ENCODE measurements at places on chromosomes 7 and 10.
A peak's percentile ranks its signal among the peaks of the same experiment; 100 is the strongest.

DNA sequence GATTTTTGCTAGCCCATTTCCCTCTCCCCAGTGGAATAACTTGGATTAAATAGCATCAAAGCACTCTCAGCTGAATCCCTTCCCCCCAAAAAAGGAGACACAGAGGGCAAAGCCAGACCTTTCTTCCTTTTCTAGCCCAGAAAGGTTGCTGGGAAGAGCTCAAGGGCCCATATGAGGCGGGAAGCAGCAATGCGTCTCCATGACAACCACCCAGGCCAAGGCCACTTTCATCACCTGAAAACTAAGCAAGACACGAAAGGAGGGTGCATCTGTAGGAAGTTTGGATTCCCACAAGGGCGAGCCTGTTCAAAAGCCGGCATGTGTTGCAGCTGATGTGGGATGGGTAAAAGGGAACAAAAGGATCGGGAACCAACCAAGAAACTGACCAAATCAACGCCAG lies 229.1 kb downstream of the PLXNA4 start:
- peak; percentile 45 for DNase-seq

GRCh38 chr7:27151931-27152815 lies at the start of gene HOXA3:
Gene HOXA3 (minus strand): TSS chr7:27152583. CDS start chr7:27110640, 41,943 bp downstream.
- DNase-seq: no peak

GRCh38 chr10:89296220-89296648 lies 5.6 kb upstream of the IFIT2 start:
- DNase-seq: no peak

- DNase-seq: peak; percentile 55
These were observed 739 bp upstream of the MEST start for GRCh38 chr7:130490888-130491804.

DNA sequence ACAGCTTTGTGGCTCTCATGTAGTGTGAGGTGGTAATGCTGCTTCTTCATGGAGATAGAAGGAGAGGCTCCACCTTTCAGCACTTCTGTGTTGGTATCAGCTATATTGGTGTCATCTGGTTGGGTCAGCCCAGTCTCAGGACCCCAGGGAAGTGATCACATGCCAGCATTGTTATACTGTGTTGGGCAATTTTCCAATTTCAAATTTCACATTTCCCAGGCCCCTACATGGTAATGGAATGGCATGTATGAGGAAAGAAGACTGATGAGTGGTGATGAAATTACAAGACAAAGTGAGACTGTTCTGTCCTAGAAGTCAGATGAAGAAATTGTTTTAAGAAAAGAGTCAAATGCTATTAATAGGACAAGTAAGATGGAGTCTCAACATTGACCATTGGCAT lies 3.7 kb upstream of the AKR1C3 start:
- no peak for DNase-seq

- DNase-seq: peak; percentile 83
These were observed 498 bp downstream of the RHOBTB1 start for GRCh38 chr10:60943316-60944057.

- DNase-seq: no peak
These were observed 46.1 kb upstream of the MTPN start for GRCh38 chr7:136023134-136023869.

DNA sequence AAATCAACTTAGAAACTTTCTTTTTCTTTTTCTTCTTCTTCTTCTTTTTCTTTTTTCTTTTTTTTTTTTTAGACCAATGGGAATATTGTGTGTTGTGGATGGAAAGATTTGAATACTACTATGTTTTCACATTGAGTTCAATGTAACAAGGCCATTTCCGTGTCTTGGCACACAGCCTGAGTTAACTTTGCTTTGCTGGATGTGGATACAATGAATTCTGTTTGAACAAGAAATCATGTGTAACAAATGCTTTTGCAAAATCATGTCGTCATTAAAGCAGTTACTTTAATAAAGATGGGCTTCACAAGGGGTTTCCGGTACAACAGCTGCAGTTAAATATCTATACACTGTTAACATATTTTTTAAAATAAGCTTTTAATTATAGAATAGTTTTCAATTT lies 13.5 kb upstream of the ENTPD1 start:
- DNase-seq: no peak

DNA sequence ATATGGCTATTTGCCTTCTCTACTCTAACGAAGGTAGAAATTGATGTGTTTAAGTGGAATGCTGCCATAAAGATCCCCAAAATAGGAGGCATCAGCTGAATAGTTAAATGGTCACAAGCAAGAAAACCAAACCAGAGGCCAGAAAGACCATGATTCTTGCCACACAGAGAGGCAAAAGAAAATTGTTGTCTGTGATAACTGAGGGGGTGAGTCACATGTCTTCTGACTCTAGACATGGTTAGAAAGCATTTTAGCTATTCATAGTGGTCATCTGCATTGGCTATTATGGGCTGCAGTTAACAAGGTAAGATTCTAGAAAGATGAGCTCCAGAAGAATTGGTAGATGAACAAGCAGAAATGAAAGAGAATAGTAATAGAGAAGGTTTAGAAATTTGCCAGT lies 361.4 kb upstream of the NPSR1 start:
- no peak for DNase-seq

- DNase-seq: no peak
These were observed 229.0 kb downstream of the GRID1 start for GRCh38 chr10:86137561-86137960.

DNA sequence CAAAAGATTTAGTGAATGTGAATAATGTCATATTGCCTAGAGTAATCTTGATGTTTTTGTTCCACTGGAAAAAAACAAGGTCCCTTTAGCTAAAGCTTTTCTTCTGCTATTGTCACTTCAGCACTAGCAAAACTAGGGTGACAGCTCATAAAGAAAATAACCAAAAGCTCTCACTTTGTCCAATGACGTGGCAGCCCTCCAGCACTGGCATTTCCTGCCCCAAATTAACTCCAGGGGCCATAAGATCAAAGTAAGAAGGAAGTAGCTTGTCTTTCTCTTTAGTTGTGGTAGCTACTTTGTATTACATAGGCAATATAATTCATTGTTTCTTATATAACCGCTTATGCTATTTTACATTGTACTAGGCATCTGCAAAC lies 47.3 kb downstream of the LRRN3 start:
- no peak for DNase-seq

GRCh38 chr10:120841522-120842189 lies 9.5 kb upstream of the WDR11 start:
- DNase-seq: no peak
